ENCODE measurements at places on chromosomes 16 and 17.

DNA sequence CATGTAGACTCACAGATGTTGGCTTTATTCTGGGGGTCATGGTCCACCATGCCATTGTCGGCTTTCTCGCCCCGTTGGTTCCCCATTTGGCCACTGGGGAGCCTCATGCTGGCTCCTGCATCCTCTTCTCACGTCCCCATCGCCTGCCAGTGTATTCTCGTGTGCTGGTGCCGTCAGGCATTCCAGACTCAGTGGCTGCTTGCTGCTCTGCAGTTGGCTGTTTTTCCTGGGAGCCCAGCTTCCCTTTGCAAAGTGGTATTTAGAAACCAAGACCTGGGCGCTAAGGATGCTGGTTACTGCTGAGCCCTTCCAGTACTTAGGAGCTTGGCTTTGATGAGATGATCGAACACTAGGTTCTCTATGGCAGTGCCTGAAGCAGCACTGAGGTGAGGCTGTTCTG is 19.1 kb downstream of the CRAMP1 start:
- no peak for DNase-seq

DNA sequence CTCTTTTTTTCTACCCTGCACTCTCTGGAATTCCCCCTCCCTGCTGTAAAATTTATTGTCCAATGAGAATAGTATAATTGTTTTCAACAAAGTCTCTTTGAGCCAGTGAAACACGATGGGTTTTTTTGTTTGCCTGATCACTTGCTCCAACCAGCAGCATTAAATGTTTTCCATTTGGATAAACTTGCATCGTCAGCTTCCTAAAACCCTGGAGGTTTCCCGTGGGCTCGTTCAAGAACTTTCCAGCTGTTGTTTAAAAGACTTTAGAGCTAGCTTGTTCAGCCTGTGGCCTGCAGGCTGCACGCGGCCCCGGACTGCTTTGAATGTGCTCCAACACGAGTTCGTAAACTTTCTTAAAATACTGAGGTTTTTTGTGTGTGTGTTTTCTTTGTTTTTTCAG is 14.9 kb downstream of the NAGPA start:
- DNase-seq = no peak

- no peak for DNase-seq
Measured at GRCh38 chr16:87740441-87740840, 25.3 kb downstream of the KLHDC4 start.

DNA sequence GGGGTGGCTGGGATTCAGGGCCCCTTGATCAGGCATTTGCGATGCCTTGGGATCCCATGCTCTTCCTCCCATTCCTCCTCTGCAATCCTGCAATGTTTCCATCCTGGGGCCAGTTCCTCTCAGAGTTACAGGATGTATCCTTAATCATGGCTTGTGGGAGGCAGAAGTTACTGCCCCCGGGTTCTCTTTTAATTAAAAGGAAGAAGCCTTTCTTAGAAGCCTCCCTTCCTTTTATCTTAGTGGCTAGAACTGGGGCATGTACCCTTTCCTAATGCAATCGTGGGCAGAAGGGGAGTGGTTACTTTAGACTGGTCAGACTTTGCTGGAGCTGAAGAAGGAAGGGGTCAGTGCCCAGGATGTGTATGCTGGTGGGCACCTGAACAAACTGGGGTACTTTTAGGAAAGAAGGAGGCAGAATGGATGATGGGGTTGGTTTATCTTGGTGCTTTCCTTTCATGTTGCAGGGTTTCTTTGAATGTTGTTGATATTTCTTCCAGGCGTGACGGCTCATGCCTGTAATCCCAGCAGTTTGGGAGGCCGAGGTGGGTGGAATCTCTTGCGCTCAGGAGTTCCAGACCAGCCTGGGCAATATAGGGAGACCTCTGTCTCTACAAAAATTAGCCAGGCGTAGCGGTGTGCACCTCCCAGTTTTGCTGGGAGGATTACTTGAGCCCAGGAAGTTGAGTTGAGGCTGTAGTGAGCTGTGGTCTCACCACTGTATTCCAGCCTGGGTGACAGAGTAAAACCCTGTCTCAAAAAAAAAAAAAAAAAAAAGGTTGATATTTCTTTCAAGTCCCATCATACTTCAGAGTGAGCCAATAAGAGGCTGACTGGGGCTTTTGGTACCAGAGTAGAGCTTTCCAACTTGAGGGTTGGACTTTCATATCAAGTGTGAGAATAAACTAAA is 13.2 kb upstream of the SPN start:
- no peak for DNase-seq

DNA sequence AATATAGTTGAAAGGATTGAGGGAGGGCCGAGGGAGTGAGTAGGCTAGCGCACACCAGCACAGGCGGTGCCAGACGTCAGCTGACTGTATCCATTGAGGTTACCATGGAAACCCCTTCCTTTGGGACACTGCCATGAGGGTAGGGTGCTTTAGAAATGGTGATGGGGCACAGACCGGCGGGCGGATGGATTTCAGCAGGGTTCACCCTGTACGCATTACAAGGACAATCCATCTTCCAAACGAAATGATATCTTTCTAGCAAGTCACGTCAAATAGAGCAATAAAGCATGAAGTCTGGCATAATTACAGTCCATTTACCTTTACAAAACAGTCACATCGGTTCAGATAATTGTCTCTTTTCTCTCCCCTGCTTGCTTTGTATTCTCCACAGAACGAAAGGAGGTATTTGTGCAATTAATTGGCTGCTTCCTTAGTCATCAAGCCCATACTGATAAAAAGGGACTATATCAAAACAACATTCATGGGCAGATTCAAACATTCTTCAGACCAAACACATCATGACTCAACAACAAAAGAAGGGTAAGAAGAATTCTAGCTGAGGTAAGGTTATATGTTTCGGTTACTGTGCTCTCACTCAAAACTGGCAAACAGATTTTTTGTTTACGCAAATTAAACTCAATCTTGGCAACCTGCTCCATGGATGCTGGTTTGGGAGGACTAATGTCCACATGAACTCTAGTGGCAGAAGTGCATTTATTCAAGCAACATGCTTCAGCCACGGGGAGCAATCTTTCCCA is 140.6 kb downstream of the CDK5R1 start:
- no peak for DNase-seq

DNA sequence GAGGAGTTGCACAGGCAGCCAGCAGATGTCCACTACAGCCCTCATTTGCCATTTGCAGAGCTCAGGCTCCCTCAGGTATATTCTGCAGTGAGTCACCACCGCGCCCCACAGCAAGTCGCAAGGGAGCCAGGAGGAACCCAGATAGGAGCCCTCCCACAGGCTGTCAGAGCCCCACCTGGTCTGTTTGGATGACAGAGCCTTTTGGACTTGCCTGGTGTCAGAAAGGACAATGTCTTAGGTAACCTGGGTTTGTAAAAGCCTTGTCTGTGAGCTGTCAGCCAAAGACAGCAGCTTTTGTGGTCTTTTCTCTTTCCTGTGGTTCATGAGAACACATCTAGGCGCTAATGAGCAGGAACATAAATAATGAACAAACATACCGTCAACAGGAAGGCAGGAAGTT is 70.9 kb downstream of the GNAO1 start:
- DNase-seq = no peak

DNA sequence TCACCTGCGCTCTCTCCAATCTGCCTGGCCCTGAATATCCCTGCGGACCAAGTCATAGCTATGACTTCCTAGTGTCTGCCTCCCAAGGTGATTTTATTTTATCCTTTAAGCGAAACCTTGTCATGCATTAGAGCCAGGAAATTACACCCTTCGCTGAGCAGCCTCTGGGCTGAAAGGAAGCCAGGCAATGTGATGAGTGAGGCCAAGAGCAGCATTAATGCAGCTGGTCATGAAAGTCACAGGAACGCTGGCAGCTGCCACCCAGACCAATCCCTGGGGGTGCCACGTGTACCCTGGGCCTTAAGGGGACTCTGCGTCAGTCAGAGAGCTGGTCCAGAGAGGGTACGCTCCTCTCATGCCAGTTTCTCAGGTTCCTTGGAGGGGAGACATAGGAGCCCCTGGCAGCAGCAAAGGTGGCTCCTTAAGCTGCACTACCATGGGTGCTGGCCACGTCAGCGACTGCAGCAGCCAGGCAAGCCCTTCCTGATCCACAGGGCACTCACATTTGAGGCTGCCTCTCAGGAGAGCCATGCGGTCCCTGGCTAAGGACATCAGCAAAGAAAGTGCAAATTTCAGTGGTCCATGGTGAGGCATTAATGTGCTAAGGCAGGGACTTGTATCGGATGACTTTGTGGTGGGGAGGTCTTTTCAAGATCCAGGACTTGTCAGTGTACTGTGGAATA is 42.7 kb upstream of the WSCD1 start:
- DNase-seq = no peak

- DNase-seq = no peak
Measured at GRCh38 chr17:76843703-76844484, 24.3 kb upstream of the MGAT5B start.

DNA sequence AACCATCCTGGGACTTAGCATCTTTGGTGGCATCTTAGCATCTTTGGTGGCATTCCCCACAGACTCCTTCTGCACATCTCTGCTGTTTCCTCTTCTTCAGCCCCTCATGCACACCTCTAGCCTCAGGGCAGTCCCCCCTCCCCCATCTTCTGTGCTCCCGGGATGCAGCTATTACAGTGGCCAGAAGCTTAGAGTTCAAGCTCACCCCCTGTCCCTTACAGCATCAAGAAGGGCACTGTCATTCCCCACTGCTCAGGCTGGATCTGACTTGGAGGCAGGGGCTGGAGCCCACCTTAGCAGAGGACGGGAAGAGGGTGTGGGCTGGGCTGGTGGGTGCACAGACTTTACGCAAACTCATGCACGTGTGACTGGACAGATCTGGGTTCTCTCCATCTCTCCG is 650 bp downstream of the EPN3 start:
- DNase-seq = no peak

Measured in SK-N-MC (cell line).